NCI-H774 (cell line): ENCODE measurements at places on chromosomes 2 and 18.

DNA sequence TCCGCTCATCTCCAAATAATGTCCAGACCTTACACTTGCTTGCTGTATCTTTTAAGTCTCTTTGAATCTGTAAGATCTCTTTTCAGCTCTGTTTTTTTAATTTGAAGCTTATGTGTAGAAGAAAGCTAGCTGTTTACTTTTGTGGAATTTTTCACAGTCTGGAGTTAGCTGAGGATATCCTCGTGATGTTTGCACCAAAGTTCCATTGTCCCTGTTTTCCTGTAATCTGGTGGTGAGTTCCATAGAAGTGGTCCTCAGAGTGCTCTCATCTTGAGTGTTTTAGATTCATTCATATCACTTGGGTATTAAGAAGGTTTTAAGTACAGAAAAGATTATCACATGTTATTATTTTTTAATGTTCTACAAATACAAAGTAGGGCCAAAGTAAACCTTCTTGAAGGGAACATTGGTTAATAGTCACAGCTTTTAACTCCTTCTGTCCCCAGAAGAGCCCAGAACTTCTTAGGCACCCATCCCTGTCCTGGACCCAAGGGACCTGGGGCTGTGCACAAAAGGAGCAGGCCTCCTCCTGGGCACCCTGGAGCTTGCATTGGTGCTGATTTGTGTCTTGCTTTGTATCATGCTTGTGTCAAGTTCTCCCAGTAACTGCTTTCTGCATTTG, 15.0 kb downstream of the MLPH start:
- no peak for DNase-seq

DNA sequence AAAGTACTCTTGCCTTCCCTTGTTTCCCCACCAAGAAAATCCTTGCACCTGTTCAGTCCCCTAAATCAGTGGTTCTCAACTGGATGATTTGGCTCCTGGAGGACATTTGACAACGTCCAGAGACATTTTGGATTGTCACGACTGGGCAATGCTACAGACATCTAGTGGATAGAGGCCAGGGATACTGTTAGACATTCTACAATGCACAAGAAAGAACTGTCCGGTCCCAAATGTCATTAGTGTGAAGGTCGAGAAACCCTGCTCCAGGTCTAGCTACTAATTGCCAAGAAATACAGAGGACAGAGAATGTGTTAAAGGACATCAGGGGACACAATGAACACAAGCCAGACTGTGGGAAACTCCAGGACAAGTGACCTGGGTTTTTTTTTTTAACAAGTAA, 60.0 kb downstream of the LRP2 start:
- no peak for DNase-seq

DNA sequence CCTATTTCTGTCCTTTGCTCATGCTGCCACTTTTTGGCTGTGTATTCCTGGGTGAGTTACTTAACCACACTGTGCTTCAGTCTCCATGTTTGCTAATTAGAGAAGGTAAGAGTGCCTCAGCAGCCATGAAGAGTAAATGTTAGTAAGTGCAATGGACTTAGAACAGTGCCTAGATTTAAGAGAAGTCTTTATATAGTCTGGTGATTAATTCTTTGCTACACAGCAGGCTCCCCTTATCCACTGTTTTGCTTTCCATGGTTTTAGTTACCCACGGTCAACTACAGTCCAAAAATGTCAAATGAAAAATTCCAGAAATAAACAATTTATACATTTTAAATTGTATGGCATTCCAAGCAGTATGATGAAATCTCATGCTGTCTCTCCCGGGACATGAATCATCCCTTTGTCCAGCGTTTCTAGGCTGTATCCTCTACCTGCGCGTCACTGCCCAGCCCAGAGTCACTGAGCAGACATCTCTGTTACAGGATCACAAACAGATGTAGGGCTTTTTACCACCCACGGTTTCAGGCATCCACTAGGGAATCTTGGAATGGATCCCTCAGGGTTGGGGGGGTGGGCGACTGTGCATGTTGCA, 91.0 kb downstream of the CTIF start:
- no peak for DNase-seq

DNA sequence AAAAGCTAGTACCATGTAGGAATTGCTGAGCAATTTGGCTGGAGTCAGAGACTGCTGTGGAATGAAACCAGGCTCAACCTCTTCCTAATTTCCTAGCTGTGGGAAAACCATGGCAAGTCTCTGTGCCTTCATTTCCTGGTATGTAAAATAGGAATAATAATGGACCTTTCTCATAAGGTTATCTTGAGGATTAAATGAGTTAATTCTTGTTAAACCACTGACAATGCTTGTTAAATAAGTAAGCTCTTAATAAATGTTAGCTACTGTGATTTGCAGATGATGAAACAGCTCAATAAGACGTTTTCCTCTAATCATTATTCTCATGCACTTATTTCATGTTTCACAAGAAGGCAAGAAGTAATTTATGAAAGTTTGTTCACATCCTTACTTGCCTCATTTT, 346.7 kb downstream of the RND3 start:
- DNase-seq = no peak

DNA sequence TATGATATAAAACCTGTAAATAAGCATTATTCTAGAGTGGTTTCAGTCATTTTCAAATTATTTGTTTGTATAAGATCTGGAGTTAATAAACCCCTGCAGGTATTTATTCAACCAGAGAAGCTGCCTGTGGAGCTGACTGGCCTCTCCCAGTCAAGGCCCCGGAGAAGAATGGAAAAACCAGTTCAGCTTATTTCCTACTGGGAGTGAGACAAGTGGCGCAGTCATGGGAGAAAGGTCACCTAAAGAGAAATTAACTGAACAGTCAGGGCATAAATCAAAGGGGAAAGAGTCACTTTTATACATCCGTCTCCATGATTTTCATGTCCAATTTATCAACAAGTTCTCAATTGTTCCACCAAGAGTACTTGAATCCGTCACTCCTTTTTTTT, 240.9 kb downstream of the RNF152 start:
- DNase-seq = peak; percentile 22

DNA sequence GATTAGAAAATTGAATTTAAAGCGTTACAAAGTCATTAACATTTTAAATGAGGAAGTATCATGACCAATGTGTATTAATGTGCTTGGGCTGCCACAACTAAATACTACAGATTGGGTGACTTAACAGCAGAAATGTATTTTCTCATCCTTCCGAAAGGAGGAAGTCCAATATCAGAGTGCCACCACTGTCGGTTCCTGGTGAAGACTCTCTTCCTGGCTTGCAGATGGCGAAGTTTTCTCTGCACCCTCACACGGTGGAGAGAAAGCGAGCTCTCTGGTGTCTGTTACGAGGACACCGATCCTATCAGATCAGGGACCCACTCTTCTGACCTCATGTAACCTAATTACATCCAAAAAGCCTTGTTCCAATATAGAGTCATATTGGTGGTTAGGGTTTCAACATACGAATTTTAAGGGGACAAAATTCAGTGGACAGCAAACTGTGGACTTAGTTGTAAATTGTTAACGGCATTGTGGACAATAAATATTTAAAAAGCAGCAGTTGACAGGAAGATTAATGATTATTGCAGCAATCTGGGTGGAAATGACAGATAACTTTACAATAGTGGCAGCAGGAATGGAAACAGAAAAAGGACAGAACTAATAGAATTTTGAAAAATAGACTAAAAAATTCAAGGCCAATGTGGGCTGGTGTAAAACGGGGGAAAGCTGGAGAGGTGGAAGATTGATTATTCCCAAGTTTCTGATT, 35.1 kb upstream of the CYRIA start:
- DNase-seq = no peak

DNA sequence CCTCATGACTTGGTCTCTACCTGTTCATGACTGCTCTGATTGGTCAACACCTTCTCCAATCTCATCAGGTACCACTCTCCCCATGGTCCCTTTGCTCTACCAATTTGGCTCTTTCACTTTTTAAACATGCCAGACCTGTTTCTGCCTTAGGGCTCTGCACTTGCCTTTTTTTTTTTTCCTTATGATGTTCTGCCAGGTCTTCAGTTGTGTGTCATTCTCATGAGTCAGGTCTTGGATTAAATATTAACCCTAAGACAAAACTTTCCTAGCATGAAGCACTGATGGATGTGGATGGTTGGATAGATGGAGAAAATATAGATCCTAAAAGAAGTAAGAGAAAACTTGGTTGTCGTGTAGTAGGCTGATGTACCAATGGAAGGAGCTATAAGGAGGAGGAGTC, 219.3 kb downstream of the TTC32 start:
- DNase-seq = no peak

- no peak for DNase-seq
These were observed 28.2 kb upstream of the SULT1C4 start for GRCh38 chr2:108349571-108349928.

GRCh38 chr18:77109648-77110019, 22.9 kb downstream of the MBP start:
- DNase-seq = no peak

GRCh38 chr2:207206011-207206410, 40.3 kb upstream of the KLF7 start:
- DNase-seq = no peak

GRCh38 chr2:54577035-54577434, 120.9 kb downstream of the SPTBN1 start:
- DNase-seq = peak; percentile 48
